ENCODE measurements at places on chromosomes 1 and 21.

GRCh38 chr1:8767006-8767405 lies 50.4 kb downstream of the RERE start:
- no peak for DNase-seq

- peak; percentile 88 for DNase-seq
Measured at GRCh38 chr1:168202941-168203654, 22.7 kb upstream of the SFT2D2 start.

DNA sequence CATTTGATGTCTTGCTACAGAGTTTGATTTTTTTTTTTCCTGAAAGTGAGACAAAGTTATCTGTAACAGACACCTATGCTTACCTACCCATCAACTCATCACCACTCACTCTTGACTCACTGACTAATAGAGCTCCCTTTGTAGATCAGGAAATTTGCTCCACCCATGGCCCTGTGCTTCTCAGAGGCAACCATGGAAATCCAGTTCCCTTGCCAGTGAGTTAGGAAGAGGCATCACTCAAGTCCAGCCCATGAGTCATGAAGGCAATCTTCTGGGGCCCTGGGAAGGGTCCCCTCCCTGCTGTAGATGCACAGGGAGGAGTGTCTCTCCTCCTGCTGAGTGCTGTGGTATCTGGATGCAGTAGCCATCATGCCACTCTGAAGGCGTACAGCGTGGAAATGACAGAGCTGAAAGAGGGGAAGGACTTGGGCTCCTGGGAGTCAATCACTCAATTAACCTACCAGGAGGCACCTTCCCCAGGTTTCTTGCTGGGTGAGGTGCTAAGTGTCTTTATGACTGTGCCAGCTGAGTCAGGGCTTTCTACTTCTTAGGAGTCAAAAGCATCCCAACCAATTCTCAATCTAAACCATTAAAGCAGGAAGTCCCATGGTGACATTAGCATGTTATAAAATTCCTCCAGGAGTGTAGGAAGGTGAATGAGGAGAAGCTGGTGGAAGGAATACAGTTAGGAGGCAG lies 56.1 kb downstream of the DNTTIP2 start:
- no peak for DNase-seq

GRCh38 chr21:23740463-23740862 lies 1866.8 kb downstream of the MRPL39 start:
- no peak for DNase-seq

- no peak for DNase-seq
Measured at GRCh38 chr1:47941609-47942239, 55.5 kb downstream of the TRABD2B start.

DNA sequence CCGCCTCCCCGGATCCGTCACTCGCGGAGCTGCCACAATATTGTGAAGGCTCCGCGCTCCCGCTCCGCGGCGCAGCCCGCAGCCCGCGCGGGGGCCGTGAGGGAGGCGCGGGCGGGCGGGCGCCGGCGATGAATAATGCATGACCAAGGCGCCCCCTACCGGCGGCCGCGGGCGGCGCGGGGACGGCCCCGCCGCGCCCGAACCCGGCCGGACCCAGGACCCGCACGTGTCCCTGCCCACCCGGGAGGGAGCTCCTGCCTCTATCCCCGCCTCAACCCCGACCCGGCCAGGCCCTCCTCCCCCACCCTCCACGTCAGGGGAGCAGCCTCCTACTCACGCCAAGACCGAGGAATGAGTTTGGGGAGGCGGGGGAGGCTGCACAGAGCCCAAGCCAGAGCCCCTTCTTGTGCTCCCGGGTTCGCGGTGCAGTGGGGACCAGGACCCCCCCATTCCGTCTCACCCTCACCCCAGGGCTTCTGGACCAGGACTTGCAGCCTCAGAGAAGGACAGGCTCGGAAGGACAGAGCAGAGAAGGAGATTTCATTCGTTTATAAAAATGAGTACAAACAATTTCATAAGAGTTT lies 70.8 kb upstream of the CASZ1 start:
- no peak for DNase-seq

- peak; percentile 21 for DNase-seq
Measured at GRCh38 chr1:111538343-111539025, 35.1 kb upstream of the ADORA3 start.

GRCh38 chr1:109931189-109931731 lies 20.6 kb downstream of the CSF1 start:
- DNase-seq = peak; percentile 52

GRCh38 chr1:53546409-53547155 lies 87.4 kb downstream of the DMRTB1 start:
- no peak for DNase-seq

DNA sequence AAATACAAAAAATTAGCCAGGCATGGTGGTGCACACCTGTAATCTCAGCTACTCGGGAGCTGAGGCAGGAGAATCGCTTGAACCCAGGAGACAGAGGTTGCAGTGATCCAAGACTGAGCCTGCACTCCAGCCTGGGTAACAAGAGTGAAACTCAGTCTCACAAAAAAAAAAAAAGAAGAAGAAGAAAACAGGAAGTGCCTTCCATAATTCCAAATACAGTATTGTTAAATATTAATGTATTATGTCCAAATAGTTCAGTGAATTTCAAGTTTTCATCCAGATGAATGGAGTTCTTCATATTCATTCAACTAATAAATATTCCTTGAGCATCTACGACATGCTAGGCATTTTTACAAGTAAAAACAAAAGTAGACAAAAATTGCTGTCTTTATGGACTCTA lies 33.3 kb downstream of the PLEKHO1 start:
- no peak for DNase-seq

- no peak for DNase-seq
Measured at GRCh38 chr1:207794861-207795260, 43.0 kb downstream of the CD46 start.

DNA sequence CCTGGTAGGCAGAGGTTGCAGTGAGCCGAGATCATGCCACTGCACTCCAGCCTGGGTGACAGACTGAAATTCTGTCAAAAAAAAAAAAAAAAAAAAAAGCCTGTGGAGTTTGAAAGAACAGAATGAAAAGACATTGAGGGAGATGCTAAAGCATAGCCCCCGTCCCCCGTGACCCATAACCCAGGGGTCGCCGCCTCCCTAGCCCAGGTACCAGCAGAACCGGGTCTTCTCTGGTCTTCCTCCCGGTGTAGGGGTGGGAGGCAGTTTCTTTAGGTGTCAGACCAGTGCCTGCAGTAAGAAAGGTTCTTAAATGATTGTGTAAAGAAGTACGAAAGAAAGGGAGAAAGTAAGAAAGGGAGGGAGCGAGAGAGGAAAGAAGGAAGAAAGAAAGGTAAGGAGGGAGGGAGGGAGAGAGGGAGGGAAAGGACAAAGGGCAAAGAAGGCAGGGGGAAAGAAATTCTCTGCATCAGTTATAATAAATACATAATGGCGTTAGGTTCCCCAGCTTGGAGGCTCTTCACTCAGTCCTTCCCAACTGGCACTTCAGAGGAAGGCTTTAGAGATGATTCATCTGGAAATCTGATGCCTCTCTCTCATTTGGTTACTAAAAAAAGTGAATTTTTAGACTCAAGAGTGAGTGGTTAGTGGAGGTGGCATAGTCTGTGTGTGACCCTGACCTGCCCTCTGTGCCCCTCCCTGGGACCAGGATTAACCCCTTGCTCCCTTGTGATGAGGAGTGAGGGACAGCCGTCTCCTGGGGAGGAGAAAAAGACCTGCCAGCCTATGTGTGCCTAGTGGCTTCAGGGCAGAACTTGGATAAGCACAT lies 1.1 kb downstream of the IL24 start:
- DNase-seq = peak; percentile 50

DNA sequence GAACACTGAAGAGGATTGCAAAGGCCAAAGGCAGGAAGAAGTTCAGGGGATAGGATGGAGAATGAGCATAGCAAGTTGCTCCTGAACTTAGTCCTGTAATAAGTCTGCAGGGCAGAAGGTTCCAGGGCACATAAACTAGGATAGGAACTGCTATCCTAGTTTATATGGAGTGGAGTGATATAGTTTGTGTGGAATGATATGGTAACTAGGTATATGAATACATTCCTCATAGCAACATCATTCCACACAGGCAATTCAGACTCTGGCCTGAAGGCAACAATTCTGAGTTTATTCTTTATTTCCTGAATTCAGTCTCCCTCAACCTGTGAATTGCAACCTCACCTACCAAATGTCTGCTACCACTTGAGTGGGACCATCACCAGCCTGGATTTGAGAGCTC lies 154.9 kb upstream of the GREM2 start:
- peak; percentile 20 for DNase-seq

GRCh38 chr1:245825128-245825901 lies 670.5 kb downstream of the KIF26B start:
- DNase-seq = no peak

DNA sequence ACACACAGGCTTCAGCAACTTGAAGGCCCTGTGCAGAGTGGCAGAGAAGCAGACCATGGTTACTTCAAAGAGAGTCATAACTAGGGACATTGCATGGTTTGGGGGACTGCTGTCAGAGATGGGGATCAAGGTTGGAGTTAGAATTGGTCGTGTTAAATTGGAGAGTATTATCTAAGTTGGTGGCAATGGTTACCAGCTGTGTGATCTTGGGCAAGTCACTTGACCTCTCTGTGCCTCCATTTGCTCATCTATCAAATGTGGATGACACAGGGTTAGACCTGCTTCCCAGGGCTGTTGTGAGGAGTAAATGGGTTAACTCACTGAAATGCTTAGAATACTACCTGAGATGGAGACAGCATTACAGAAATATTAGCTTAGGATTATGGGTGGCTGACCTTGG lies 91.1 kb downstream of the PAX7 start:
- DNase-seq = no peak

GRCh38 chr21:33332143-33332542 lies 7.4 kb downstream of the IFNAR1 start:
- DNase-seq = no peak

GRCh38 chr1:235415008-235415904 lies 48.0 kb downstream of the TBCE start:
- peak; percentile 23 for DNase-seq

DNA sequence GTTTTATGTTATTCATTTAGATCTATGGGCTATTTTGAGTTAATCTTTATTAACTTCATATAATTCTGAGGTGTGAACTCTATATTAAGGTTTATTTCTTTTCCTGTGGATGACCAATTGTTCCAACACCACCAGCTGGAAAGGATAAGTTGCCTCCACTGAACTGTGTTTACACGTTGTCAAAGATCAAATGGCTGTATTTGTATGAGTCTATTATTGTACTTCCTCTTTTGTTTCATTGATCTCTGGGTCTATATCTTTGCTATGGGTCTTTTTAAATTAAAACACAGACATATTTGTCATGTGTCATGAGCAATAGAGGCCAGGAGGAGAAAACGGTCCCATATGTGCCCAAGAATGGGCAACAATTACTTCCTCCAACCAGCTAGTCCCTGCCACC lies 5.2 kb upstream of the MAB21L3 start:
- no peak for DNase-seq

DNA sequence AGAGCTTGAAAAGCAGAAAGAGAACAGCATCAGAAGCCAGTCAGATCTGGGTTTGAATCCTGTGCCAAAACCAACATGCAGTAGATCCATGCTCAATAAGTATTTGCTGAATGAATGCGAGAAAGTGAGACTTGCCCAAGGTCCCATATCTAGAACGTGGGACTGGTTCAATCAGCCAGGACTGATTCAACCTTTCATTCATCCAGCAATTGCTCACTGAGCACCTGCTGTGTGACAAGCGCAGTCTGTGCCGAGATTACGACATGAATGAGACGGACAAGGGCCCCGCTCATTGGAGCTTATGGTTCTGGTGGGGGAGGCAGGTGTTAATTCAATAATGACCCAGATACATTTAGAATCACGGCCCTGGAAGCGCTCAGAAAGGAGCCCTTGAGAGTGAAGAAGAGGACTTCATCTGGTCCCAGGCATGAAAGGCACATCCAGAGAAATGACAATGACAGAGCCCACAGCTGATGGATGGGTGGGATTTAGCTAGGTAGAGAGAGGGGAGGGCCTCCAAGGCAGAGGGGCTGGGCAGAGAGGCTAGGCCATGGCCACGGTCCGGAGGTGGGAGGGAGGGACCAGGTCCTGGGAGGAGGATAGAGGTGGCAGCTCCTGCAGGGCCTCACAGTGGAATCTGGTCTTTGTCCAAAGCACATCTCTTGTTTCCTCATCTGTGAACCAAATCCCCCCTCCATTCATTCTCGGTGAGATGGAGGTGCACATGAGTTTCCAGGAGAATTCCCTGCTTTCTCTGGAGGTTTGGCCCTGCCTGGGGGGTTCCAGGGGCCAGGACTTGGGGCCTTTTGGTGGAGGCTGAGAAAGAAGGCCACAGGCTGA lies 4.2 kb upstream of the FAM131C start:
- no peak for DNase-seq

GRCh38 chr1:94265906-94266305 lies 28.5 kb upstream of the ARHGAP29 start:
- DNase-seq = no peak

Data from GM04503 (cell line).